ENCODE measurements at places on chromosomes 2 and 18.

DNA sequence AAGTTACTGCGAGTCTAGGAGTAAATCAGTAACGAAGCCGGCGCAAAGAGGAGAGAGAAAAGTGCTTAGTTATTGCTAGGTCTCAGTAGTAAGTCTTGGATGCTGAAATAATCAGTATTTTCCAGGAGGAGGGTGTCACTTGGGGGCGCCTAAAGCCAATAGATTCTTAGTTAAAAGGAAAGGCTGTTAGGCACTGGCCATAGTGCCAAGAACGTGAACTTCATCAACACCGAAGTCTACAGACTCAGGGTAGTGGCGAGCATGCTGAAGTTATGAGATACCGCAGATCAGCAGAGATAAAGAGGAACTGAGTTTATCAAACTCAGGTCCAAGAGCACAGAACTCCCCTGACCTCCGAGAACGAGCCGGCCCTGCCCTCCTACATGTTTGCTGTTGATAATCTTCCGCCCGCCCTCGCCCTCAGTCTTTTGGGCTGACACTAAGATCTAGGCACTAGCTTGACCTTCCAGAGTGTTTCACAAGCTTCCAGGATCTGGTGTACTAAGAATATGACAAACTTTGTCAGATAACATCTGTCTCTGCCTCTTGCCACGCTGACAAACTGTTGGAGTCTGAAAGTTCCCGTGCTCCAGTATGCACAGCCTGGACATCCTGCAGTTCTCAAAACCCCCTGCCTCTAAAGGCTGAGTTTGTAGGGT, 49.2 kb downstream of the CYB5A start:
- DNase-seq: no peak

DNA sequence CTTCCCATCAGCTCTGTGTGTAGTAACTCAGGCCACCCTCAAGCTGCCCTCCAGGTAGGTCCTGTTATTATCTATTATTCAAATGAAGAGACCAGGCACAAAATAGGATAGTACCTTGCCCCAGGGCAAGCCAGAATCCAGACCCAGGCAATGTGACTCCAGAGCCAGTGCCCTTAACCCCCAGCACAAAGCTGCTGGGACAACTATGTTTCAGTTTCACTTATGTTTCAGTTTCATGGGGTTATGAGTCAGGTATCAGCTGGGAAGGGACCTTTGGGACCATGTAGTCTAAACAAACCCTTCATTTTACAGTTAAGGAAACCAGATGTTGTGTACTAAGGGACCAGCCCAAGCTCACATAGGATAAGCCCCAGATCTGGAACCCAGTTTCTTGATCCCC, 10.0 kb downstream of the HK2 start:
- peak; percentile 38 for DNase-seq

DNA sequence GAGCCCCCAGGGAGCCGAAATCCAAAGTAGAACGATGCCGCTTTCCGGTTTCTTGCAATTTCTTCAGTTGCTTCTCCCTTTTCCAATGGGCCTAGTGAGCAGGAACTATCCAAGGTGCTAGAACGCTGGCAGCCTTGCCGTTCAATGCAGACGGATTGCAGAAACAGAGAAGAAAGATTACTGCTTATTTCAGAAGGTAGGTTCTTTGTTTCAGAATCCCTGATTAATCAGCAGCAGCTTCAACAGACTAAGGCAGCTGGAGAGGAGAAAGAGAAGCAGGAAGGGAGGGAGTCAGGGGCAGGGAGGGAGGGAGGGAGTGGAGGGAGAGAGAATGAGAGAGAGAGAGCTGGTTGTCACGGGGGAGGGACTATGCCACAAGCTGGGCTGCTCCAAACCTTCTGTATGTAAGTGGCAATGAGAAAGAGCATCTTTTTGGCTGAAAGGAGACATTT, 576 bp downstream of the NYAP2 start:
- peak; percentile 15 for DNase-seq

- no peak for DNase-seq
These were observed 42.3 kb downstream of the SPRED2 start for GRCh38 chr2:65390134-65390533.

GRCh38 chr2:48993576-48993975, 160.7 kb downstream of the FSHR start:
- DNase-seq: no peak

DNA sequence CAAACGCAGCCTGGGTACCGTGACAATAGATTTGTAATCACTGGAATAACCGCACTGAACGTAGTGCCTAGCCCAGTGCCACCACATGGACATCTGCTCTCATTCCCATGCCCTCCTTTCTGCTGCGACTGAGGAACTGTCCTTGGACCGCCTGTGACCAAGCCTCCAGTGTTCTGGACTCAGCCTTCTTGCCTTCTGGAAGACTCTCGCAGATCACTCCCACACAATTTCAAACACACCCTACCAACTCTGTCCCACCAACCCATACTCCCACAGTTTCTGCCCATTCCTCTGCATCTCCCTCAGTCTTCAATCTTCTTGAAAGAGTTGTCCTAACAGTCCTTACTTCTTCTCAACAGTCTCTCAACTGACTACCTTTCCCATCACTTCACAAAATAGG, 2.1 kb downstream of the RNF149 start:
- DNase-seq: no peak

DNA sequence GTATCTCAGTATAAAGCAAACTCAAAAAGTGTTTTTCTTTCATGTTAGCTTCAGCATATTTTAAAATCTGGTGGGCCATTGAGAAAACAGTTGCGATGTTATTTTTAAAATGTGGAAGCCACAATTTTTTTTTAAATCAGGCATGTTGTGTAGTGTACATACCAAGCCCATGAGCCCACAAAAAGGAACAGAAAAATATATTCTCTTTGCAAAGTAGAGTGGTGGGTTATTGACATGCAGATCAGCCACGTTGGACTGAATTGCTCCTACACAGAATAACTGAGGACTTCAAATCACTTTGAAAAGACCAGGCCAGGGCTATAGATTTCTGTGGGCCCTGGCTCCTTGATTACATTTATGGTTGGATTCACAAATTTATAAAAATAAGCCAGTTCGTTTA, 774.4 kb downstream of the DCC start:
- DNase-seq: no peak

- DNase-seq: no peak
These were observed 159.2 kb downstream of the GALNT3 start for GRCh38 chr2:165634855-165635254.

Data from COLO829 (cell line).